KG1 (cell line): ENCODE measurements at places on chromosomes 1 and 21.

DNA sequence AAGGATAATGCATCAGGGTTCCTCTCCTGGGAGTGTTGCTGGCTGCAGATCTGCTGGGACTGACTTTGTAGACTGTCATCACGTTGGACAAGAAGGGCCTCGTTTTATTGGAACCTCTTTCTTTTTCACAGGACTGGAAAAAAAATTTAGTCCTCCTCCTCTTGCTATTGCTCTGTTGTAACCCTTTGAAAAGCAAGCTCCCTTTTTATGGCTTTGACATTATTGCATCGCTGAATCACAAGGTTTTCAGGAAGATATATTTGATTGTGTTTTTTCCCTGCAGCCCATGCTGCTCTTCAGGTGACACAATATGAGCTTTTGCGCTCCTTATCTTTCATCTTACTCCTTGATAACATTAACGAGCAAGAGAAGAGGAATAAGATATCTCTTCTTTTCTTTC lies 290.9 kb downstream of the CAMTA1 start:
- no peak for DNase-seq

DNA sequence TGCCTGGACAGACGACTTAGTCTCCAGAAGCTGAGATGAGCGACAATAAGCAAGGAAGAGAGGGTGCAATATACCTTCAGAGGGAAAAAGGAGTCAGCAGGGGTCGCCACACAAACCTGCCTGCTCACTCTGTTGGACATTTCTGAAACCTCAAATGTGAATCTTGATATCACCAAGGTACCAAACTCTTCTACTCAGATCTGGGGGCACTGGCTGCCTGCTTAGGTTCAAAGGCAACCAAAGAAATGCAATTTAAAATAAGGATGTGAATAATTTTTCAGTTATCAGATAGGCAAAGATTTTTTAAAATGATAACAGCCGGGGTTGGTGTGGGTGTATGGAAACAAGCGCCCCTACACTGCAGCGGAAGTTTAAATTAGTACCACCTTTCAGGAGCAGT lies 164.2 kb downstream of the HIVEP3 start:
- DNase-seq = no peak

DNA sequence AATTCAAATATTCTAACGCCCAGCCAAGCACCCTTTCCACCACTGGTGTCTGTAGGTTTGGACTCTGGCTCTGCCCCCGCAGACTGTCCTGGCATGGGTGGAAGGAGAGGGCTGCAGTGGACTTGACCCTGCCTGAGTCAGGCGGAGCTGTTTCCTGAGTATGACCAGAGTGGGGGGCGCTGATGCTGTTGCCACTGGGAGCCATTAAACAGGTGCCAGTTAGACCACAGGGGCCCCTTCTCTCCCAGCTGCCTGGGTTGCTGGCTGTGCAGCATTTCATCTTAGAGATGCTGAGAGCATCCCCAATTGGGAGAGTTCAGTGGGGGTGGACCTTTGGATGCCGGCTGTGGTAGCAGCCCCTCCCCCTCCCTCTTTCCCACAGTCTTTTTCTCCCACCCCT lies 539.5 kb downstream of the MATN1 start:
- DNase-seq = no peak

DNA sequence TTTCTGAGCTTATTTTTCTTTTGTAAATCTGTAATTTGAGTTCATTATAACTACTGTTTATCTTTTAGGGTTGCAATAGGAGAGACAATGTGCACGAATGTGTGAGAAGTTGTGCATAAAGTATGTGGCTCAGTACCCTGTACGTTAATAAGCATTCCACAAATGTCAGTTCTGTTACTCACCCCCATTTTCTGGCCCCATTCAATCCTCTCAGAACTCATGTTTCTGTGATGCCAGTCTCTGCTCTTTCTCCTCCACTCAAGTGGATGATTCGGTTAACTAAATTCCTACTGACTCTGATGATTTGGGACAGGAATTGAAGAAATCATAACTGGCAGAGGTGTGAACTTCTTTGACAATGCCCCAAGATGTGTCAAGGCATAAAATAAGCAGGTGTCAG lies 10.2 kb upstream of the DMRTB1 start:
- DNase-seq = no peak

GRCh38 chr1:107172450-107173170 lies 31.8 kb downstream of the NTNG1 start:
- no peak for DNase-seq

- no peak for DNase-seq
Observed at GRCh38 chr1:4657960-4658541, 3.6 kb downstream of the AJAP1 start.

- DNase-seq = no peak
Observed at GRCh38 chr1:9654834-9655723, 3.5 kb downstream of the PIK3CD start.

DNA sequence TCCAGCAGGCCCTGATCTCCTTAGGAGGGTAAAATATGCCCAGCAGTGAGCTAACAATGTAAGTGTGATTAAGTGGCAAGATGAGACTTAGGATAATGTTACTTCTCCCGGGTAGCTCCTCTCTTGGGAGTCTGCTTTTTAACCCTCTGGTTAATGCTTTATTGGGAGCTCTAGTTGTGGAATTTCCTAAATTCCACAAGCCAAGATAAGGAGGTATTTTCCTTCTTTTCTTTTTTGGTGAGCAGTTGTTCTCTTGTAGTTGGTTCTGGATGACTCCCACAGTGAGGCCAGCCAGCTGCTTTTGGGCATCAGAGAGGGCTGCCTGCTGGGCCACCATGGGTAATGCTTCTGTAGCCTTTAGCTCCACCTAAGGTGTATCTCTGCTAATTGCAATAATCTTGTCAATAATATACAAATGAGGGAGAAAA lies 19.3 kb downstream of the C1orf52 start:
- DNase-seq = no peak

GRCh38 chr21:41068496-41068895 lies 99.5 kb upstream of the BACE2 start:
- no peak for DNase-seq

DNA sequence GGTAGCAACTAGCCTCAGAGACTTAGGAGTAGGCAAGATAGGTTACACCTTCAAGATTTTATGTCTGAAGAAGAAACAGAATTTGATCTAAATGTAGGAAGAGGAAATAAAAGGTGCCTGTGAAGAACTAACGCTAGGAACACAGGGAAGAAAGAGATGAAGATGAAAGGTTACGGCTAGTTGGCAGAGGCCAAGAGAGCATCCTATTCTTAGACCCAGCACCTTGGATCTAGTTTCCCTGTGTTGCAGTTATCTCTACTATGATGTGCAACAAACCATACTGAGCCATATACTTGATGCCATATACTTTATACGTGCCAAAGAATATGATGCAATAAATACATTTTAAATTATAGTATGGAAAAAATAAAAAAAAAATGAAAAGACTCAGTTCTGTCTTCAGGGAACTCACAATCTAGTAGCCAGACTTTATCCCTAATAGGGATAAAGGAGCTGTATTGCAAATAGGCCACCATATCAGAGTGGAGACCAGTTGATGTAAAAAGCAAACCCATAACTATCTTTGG lies 181.1 kb downstream of the PBX1 start:
- DNase-seq = no peak

DNA sequence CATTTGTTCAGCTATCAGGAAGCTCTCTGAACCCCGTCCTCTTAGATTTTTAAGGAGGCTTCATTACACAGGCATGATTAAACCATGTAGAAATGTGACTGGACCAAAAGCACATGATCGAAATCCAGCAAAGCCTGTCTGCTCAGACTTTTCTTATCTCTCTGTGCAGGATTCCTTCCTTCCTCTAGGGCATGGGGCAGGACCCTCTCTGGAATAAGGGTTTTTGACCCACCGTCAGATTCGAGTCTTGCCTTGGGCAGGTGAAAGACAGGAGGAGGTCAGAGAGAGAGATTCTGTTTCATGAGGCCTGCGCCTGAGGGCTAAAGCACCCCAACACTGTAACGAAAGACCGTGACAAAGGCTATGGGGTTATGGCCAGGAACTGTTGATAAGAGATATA lies 136.8 kb downstream of the RHOU start:
- no peak for DNase-seq

GRCh38 chr1:156949127-156949526 lies 28.7 kb downstream of the LRRC71 start:
- DNase-seq = no peak

DNA sequence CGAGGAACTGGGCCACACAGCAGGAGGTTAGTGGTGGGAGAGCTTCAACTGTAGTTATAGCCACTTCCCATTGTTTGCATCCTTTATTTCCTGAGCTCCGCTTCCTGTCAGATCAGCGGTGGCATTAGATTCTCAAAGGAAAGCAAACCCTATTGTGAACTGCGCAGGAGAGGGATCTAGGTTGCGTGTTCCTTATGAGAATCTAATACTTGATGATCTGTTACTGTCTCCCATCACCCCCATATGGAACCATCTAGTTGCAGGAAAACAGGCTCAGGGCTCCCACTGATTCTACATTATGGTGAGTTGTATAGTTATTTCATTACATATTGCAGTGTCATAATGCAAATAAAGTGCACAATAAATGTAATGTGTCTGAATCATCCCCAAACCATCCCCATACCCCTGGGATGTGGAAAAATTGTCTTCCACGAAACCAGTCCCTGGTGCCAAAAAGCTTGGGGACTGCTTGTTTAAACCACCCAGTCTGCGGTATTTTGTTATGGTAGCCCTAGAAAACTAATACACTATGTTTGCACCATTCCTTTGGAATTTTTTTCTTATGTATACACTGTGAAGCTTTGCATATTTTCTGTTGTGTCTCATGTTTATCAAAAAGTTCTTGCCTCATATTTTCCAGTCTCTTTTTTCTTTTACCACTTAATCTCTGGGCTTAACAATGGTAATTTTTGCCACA lies 136.6 kb upstream of the IVNS1ABP start:
- DNase-seq = no peak

DNA sequence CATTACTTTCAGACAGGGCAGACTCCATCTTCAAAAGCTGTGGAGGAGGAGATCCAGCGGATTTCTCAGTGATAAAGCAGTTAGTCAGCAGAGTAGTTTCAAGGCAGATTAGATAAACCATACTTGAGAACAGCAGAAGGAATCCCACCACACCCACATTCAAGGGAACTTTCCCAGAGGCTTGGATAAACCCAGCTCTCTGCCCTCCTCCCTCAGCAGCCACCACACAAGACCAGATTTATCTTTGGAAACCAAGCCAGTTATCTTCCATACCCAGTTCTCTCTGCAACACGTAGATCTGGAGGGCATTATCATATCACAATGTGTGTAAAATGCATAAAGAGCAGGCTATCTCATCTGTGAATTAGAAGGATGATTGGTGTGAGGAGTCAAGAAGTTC lies 40.2 kb downstream of the GFI1 start:
- no peak for DNase-seq

DNA sequence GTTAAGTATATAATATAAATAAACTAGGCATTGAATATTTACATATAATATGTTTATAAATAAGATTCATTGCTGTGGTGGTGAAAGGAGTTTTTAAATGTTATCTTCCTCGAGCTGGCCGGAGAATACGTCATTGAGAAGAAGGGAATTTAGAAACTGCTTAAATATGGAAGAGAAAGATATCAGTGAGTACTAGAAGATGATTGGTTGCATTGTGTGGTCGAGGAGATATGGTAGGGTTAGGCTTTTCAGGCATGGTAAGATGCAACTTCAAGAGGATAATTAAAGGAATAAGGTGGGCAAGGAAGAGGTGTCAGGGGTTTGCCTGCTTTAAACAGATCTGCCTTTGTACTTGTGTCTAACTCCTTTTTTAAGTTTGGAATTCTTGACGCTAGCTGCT lies 73.5 kb downstream of the RPS6KC1 start:
- DNase-seq = no peak

- DNase-seq = peak; percentile 74
Observed at GRCh38 chr1:151611288-151611790, 511 bp upstream of the SNX27 start.

DNA sequence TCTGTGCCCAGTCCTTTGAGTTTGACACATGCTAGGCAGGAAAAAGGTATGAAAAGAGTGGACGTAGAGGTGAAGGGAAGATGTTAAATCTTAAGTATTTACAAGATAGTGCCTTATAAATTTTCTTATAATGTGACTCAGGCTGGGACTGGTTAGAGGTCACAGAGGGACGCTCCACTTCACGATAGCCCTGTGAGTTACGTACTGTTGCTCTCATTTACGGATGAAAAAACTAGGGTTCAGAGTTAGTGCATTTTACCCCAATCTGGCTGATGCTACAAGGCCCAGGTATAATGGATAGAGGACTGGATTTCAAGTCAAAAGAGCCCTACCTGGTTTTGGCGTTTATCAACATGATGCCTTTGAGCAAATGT lies 1.4 kb upstream of the TUT4 start:
- no peak for DNase-seq

GRCh38 chr1:12457771-12458170 lies 160.2 kb downstream of the DHRS3 start:
- DNase-seq = no peak

DNA sequence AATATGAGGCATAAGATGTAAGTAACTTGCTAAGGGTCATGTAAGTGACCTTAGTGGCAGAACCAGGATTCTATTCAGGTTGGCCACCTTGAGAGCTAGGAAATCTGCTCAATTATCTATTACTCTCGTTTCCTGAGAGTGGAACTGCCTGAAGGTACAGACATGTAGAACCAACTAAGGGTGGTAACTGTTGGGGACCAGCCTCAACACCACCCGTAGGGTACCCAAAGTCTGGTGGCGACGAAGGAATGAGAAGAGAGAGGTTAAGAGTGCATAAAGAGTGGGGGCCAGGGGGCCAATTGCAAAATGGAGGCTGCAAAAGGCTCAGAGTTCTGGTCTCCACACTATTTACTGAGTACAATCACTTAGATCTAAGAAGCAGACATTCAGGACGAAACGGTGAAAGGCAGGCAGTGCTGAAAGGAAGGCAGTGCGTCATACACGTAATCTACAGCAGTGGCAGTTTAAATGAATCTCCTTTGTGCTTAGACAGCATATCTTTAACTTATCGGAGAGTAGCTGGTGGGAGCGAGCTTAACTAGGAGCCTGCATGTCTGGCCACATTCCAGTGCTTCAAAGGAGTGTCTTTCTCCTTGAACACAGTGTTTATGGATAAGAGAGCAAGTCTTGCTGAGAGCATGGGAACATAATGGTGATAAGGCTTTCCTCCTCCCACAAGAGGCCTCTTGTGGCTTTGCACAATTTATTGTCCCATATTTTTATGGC lies 25.0 kb downstream of the SRSF4 start:
- no peak for DNase-seq

- DNase-seq = no peak
Observed at GRCh38 chr1:41622859-41623732, 138.6 kb upstream of the EDN2 start.

DNA sequence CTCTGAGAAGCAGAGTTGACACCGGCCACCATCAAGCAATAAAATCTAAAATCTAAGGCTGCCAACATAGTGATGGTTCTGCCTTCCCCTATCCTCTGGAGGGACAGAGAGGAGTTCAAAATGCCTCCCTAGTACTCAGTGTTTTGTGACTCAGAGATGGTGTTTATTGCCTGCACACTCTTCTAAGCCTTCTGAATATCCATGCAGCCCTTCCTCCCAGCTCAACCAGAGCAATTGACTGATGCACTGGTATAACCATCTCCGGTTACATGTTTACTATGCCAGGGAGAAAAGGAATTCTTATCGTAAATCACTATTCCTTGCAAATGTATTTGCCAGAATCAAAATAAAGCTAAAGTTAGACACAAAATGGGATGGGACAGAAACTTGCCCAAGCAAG lies 132.9 kb upstream of the RAB4A start:
- no peak for DNase-seq

GRCh38 chr1:231040019-231040799 lies at the start of gene FAM89A:
TSS of gene FAM89A (minus strand) at chr1:231040254. CDS start at chr1:231040211, 43 bp downstream.
- no peak for DNase-seq
